ENCODE measurements at places on chromosomes 4 and X.
A peak's percentile ranks its signal among the peaks of the same experiment; 100 is the strongest.

DNA sequence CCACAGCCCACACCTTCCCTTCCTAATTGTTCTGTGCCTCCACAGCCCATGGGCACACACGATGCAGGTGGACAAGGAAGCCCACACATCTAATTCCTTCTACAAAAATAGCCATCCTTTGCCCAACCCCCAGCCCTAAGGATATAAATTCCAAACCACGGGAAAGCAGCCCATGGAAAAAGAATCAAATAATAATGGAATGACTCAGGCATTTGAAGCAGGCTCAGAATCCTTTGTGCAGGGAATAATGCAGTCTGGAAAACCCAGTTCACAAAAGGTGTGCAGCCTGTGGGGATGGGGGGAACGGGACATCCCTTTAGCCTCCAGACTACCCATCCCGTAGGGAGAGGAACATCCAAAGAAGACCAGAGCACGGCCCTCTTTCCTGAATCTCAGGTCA is 342.3 kb upstream of the GALNT7 start:
- no peak for DNase-seq

- no peak for DNase-seq
Measured at GRCh38 chr4:41169256-41169800, 45.0 kb downstream of the APBB2 start.

- DNase-seq = no peak
Measured at GRCh38 chrX:23765449-23765848, 17.5 kb upstream of the SAT1 start.

GRCh38 chr4:109046471-109047201 is 255.8 kb downstream of the COL25A1 start:
- DNase-seq = peak; percentile 89

- DNase-seq = no peak
Measured at GRCh38 chrX:132539611-132540010, 50.8 kb upstream of the MBNL3 start.

DNA sequence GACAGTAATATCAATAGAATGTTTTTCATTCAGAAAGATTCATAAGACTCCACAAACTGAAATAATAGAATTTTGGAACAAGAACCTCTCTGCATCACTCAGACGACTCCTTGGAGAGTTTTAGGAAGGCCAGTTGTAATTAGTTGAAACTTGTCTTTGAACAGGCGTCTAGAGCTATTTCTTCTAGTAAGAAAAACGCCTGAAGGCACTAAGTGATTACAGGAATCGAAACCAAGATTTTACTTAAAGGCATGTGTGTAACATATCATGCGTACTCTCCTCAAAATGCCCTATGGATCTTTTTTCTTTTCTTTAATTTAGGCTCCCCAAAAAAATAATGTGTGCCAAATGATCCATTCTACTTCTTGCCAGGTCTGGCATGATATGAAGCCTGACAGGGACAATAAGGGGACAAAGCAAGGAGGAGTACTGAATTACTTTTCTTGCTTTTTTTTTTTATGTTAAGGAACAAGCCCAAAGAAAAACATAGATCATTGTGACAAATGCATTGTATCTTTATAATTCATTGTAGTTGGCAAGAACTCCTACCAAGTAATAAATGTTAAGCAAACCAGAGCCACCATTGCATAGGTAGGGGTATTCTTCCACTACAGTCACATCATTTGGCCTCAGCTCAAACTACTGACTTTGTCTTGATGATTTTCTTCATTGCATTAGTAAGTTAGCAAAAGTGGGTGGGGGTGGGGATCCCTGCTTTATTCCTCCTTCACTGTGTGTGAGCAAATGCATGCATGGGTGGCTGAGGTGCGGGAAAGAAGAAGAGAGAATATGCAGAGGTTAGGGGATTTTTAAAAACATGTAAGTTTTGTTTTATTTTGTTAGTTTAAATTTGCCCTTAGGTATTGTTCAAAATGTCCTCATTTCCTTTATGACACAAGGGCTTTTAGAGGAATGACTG is 79.9 kb upstream of the ATOH1 start:
- no peak for DNase-seq

- no peak for DNase-seq
Measured at GRCh38 chr4:28436191-28437080, 1575.8 kb downstream of the STIM2 start.
